ENCODE measurements at places on chromosomes 16 and 17. TPM values are rescaled to one million over a fixed set of nuclear protein-coding genes. Genes with fewer than 3 reads are reported as not detected.

Gene SLC5A2
- 0.67 TPM for total RNA-seq

Gene EIF3C
- 372 TPM for total RNA-seq

Gene GRB7
- 0.84 TPM for total RNA-seq

Gene ZPBP2
- 1.7 TPM for total RNA-seq

DNA sequence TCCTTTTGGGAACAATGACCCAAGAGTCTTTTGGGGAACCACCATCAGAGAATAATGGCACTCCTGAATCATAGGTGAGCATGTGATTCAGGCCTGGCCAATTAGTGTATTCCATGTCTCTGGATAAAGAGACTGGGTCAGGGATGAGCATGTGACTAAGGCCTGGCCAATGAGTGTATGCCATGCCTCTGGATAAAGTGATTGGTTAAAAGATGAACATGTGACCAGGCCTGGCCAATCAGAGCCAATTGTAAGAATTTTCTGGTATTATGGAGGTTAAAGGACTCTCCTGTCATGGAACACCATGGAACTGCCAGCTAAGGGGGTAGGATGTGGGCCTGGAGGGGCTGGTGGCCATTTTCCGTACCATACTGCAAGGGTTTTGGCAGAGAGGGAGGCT lies 194.3 kb downstream of the C16orf78 start:
- no peaks in the 10 kb centered on the region for H3K4me1 ChIP-seq
- H3K36me3 ChIP-seq, result no peaks in the 10 kb centered on the region
- DNase-seq, result no peak
- H3K4me3 ChIP-seq, result no peak overlapping the region

DNA sequence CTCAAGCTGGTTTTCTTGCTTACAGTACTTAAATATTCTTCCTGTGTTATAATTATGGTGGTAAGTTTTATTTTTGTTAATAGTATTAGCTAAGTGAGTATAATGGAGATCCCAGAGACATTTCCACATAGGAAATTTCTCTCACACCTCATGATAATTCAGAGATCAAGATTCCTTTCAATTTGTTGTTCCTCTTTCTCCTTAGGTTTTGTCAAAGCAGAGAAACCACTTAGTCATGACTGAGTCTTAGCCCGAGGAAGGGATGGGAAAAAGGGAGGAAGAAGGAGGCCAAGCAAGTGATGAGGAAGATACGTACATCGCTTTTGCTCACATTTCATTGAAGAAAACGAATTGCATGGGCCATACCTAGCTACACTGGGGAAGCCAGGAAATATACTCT lies 18.4 kb downstream of the ESRP2 start:
- DNase-seq, result no peak
- no peaks in the 10 kb centered on the region for H3K27me3 ChIP-seq
- no peak overlapping the region for H3K4me3 ChIP-seq
- peaks cover 40% of the 10 kb centered on the region for H3K36me3 ChIP-seq
- H3K4me1 ChIP-seq, result no peaks in the 10 kb centered on the region

DNA sequence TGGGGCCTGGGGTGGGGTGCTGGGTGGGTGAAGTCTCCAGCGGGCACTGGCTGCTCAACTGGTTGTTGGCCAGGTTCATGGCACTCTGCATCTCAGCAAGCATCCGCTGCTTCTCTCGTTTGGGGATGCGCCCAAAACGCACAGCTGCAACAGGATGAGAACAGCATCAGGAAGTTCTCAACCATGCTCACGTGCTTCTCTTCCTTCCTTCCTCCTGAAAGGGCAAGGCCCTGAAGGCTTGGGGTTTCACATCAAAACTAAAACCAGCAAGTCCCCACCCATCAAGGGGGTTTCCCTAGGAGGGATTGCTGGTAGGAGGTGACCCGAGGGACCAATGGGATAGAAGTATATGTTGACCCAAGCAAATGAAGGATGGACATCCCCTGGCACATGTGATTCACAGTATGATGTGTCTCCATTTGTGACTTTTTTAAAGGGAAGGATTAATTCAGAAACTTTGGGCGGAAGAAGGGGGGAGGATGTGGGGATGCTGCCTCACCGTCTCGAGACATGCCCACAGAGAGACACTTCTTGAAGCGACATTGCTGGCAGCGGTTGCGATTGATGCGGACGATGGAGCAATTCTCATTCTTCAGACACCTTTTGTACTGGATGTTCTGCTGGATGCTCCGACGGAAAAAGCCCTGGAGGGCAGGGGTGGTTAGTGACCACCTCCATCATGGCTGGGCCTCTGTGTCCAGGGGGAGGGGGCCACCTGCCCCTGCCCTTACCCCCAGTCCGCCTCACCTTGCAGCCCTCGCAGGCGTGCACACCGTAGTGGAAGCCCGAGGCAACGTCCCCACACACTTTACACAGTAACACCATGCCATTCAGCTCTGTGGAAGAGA lies 4.2 kb downstream of the NR1D1 start:
- peak overlapping the region; percentile 93 for H3K27ac ChIP-seq
- DNase-seq, result peak; percentile 96
- H3K4me3 ChIP-seq, result peak overlapping the region; percentile 46

GRCh38 chr17:7961421-7961820 lies 29.4 kb downstream of the CNTROB start:
- H3K4me3 ChIP-seq, result no peak overlapping the region
- DNase-seq, result no peak
- H3K27me3 ChIP-seq, result peaks cover 5% of the 10 kb centered on the region
- H3K27ac ChIP-seq, result no peak overlapping the region
- H3K4me1 ChIP-seq, result no peaks in the 10 kb centered on the region

DNA sequence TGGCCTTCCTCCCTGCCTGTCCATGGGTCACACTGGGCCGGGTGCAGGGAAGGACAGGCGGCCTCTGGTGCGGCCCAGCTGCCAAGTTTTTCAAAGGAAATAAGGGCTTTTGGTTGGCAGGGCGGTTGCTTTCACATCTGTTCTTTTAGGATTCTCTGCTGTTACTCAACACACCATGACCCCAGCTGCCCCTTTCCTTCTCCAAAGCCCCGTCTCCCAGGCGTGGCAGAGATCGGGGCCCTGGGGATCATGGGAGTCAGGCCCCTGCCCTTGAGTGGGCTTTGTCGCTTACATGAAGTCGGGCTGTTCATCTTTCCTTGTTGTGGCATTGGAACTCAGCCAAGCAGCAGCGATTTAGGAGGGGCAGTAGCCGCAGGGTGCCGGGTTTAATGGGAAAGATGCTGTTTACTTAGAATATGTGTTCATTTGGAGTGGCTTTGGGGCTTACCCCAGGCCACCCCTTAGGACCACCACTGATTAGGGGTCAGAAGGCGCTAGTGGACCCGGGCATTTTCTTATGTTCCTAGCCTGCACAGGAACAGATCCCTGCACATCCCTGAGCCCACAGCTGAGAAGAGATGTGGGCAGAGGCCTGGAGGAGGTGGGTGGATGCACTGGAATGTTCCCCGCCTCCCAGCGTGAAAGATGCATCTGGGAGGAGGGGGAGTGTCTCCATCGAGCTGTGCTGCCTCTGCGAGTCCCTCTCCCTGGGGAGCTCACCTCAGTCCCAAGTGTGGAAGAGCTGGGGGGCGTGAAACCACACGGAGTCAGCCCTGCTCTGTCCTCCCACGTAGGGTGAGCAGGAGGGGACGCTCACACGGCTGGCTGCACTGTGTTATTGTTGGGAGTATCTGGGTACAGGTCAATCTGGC lies 6.8 kb upstream of the ADCY7 start:
- H3K4me1 ChIP-seq, result peaks cover 4% of the 10 kb centered on the region
- DNase-seq, result no peak
- H3K36me3 ChIP-seq, result no peaks in the 10 kb centered on the region
- H3K4me3 ChIP-seq, result no peak overlapping the region
- peaks cover 18% of the 10 kb centered on the region for H3K27me3 ChIP-seq

GRCh38 chr16:11792410-11793241 lies 4.4 kb downstream of the ZC3H7A start:
- peaks cover 11% of the 10 kb centered on the region for H3K4me1 ChIP-seq
- H3K4me3 ChIP-seq, result no peak overlapping the region
- H3K27ac ChIP-seq, result peak overlapping the region; percentile 49
- peaks cover 6% of the 10 kb centered on the region for H3K36me3 ChIP-seq

DNA sequence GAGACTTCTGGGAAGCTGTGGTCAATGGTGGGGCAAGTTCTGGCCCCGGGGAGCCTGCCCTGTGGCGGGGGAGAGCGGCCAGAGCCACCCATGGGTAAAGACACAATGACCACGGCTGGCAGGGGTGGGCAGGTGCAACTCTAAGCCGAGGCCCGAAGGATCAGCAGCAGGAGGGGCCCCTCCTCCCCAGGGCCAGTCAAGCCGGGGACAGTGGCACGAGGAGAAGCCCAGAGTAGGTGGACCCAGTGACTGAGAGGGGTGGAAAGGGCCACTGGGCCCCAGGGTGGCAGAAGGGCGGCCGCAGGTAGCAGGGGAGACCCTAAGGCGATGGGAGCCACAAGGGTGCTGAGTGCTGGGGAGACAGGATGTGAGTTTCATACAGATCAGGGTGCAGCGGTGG lies 17.7 kb downstream of the TMEM204 start:
- no peak overlapping the region for H3K27ac ChIP-seq
- H3K4me3 ChIP-seq, result no peak overlapping the region
- no peaks in the 10 kb centered on the region for H3K4me1 ChIP-seq
- DNase-seq, result no peak
- H3K27me3 ChIP-seq, result no peaks in the 10 kb centered on the region

Measured in B cell (primary cell).